Cardiac muscle cell (in vitro differentiated cells and primary cell): ENCODE measurements at places on chromosomes 4 and X. TPM values are rescaled to one million over a fixed set of nuclear protein-coding genes. Genes with fewer than 3 reads are reported as not detected.

ARHGEF38 gene
- 1.1 and 1.6 TPM in 2 replicates for polyA plus RNA-seq

PDE5A gene
- polyA plus RNA-seq: 16.6 and 19.3 TPM in 2 replicates

CD38 gene
- 0.69 TPM in 1 of 2 replicates, not detected in the other for polyA plus RNA-seq

WDR17 gene
- 0.77 TPM in 1 of 2 replicates, not detected in the other for polyA plus RNA-seq

DNA sequence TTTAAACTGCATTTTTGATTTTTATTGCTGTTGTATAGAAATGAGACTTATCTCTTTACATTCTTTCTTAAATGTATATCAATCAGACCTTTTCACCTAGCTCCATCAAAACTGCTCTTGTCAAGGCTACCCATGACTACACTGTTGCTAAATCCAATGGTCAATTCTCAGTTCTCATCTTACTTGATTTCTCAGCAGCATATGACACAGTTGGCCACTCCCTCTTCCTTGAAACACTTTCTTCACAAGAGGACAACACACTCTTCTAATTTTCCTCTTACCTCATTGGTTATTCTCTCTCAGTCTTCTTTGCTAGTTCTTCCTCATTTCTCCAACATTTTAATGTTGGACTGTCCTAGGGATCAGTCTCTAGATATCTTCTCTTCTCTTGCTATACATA lies 94.1 kb upstream of the CITED1 start:
- no peak overlapping the region for H3K27ac ChIP-seq
- H3K36me3 ChIP-seq: no peaks in the 10 kb centered on the region
- H3K4me3 ChIP-seq: no peak overlapping the region

GRCh38 chr4:15914291-15914690 lies 24.2 kb downstream of the FGFBP1 start:
- H3K4me1 ChIP-seq: no peaks in the 10 kb centered on the region
- no peak overlapping the region for H3K27ac ChIP-seq
- H3K4me3 ChIP-seq: no peak overlapping the region
- no peaks in the 10 kb centered on the region for H3K27me3 ChIP-seq
- DNase-seq: no peak
- no peaks in the 10 kb centered on the region for H3K36me3 ChIP-seq

DNA sequence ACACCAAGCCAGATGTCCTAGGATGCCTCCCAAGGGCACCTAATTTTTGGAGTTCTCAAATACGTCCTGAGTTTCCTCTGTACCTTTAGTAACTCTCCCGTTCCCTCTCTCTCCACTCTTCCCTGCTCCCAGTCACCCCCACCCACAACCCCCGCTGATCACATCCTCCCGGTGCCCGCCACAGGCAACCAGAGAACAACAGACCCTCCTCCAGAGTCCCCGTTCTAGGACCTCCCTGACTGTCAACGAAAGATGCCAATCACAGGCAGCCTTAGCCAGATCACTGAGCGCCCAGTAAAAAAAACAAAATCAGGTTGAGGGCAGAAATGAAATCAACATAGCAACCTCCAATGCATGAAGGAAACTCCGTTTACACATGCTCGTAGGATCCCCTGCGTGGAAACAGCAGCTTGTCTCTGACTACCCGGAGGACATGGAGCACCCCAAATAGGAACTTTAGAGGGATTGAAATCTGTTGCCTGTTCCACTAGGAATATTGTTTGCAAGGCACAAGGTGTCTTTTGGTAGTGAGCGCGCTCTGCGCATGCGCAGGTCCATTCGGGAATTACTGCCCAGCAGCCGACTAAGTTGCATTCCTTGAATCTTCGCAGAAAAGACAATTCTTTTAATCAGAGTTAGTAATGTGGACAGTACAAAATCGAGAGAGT lies at the start of gene GABRB1:
GABRB1 (plus strand) TSS at position 557 of the 668 bp plus-strand sequence.
- peak within 1 kb of the TSS; percentile 66 for H3K4me3 ChIP-seq
- peaks cover 19% of the 10 kb centered on the region for H3K27me3 ChIP-seq
- H3K4me1 ChIP-seq: no peaks in the 10 kb centered on the region
- no peaks in the 10 kb centered on the region for H3K36me3 ChIP-seq
- DNase-seq: peak; percentile 55
- no peak within 1 kb of the TSS for H3K27ac ChIP-seq

- H3K27ac ChIP-seq: no peak overlapping the region
- H3K4me1 ChIP-seq: peaks cover 5% of the 10 kb centered on the region
- H3K27me3 ChIP-seq: no peaks in the 10 kb centered on the region
- no peak overlapping the region for H3K4me3 ChIP-seq
- DNase-seq: peak; percentile 20
Measured at GRCh38 chr4:95265814-95266740, 282.7 kb downstream of the UNC5C start.

DNA sequence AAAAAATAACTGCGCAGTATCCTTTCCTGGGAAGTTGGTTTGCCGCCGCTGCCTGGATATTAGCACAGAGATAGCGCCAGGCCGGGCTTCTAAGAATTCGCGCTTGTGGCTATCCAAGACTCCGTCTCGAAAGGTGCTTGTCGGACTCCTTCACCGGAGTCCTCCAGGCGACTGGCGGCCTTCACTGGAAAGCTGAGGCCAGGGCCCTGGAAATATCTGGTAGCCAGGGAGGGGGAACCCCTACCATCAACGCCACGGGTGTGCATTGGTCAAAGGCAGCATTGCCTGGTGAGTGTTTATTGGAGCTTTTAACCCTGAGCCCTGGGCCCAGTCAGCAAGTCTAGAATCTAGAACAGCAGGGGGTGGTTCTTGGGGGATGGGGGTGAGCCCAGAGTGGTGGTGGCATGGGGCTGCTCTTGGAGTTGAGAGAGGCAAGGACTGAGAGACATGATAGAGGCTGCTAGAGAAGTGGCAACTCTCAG lies 577 bp upstream of the PIM2 start:
- DNase-seq: no peak
- H3K36me3 ChIP-seq: no peaks in the 10 kb centered on the region
- H3K4me3 ChIP-seq: peak overlapping the region; percentile 70
- peak overlapping the region; percentile 83 for H3K27ac ChIP-seq
- no peaks in the 10 kb centered on the region for H3K27me3 ChIP-seq
- H3K4me1 ChIP-seq: peaks cover 7% of the 10 kb centered on the region
